NCI-H82 (cell line): ENCODE measurements at places on chromosomes 4 and X.

DNA sequence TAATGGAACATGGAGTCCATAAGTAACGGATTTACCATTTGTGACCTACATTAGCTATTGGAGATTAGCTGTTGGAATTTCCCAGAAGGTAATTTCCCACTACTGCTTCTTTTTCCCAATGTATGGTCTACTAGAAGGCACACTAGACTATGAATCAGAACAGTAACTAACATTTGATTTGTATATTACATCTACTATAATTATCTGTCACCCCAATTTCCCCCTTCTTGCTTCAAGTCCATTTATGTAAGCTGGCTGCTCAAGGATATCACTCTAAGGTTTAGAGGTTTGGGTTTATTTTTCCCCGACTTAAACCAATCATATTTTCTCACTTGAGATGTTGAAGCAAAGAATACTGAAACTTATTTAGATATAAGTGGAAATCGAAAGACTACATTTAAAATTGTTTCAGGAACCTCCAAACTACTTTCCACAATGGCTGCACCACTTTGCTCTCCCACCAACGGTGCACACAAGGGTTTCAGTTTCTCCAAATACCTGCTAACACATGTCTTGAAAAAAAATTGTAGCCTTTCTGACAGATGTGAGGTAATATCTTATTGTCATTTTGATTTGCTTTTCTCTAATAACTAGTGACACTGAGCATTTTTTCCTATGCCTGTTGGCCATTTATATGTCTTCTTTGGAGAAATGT, 33.3 kb upstream of the H2AZ1 start:
- no peak for DNase-seq

- no peak for DNase-seq
Measured at GRCh38 chr4:98529970-98530569, 128.3 kb downstream of the TSPAN5 start.

GRCh38 chr4:132065940-132066495, 1083.1 kb upstream of the PCDH10 start:
- no peak for DNase-seq

- DNase-seq = peak; percentile 17
Measured at GRCh38 chrX:30618160-30618765, 35.0 kb upstream of the GK start.
